Activated CD8-positive, alpha-beta memory T cell treated with anti-CD3 and anti-CD28 coated beads, Interleukin-2, amount 50 U/mL, for 48 hours (primary cell): ENCODE measurements at places on chromosomes 11 and 22.

DNA sequence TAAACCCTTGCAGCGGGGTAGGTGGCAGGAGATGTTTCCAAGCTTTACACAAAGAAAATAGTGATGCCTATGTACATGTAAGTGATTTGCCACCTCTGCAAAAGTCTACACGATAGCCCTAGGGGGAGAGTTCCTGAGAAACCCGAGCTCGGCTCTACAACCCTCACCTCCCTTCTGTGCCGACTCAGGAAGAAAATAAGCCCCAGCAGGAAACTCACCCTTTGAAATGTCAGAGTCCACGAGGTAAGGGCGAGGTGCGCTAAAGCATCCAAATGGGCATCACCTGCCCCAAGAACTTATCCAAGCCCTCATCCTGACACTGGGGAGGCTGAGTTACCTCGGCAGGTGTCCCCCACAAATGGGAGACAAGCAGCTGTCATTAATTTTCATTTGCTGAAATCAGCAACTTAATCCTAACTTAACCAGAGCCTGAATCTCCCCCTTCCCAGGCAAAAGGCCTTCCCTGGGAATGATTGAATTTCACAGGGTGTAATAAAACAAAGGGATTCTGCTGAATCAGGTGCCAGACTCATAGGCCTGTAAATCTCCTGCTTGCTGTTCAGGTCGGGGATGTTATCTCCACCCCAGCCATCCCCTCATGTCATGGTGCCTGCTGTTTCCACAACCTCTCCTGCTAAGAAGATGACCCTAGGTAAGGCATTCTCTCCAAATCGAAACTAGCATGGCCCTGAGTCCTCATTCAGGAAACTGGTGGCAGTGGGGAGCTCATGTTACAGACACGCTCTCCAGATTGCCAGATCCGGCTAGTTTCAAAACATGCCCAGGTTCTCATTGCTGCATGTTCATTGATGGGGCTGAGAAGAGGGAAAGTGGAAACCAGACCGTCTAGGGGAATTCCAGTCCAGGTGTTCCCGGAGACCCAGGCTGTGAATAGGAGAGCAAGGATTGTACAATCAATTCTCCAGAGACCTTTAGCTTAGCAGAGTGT, 105.3 kb upstream of the KIRREL3 start:
- no peak for DNase-seq

DNA sequence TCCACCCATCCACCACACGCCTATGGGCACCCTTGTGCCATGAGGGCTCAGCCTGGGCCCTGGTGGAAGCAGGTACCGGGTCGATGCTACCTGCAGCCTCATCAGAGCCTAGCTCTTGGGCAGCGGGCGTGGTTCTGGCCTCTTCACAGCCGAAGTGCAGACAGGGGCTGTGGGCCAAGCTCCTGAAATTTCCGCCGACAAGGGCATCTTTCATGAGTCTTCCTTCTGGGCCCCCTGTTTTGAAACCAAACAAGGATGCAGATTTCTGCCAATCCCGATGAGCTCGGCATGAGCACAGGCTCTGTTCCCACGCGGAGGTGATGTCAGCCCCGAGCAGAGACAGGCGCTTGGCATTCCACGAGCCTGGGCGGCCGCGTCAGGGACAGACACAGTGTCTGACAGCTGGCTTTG, 22.6 kb upstream of the MGAT3 start:
- DNase-seq = no peak

DNA sequence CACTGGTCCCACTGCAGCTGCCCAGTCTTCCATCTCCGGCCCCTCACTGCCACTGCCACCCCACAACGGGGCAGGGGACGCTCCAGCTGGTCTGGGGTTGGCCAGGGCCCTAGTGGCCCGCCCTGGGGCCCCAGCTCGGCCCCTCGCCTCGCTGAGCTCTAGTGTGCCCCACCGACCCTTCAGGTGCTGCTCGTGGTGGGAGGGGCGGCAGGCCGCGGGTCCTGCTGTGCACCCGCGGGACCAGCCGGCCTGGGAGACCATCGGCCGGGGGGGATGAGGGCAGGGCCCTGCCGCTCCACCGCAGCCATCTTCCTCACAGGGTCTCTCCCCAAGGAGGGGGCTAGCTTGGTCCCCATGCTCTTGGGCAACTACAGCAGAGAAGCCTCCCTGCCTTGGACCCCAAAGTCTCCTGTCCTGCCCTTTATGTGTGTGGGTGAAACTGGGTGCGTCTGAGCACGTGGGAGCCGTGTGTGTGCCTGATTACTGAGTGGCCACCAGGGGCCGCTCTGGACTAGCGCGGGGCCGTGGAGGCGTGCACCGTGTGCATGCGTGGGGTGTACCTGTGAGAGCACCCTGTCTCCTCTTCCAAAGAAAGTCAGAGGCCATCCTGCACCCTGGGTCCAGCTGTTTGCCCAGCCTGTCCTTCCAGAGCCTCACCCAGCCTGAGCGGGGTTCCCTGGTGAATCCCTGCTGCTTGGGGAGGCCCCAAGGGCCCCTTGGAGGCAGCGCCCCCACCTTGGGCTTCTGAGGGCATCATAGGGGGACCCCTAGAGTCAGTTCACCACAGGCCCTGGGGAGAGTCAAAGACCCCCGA, 6.0 kb upstream of the ACR start:
- DNase-seq = peak; percentile 83

- DNase-seq = no peak
Observed at GRCh38 chr11:55942785-55943392, 6.7 kb upstream of the OR5I1 start.

DNA sequence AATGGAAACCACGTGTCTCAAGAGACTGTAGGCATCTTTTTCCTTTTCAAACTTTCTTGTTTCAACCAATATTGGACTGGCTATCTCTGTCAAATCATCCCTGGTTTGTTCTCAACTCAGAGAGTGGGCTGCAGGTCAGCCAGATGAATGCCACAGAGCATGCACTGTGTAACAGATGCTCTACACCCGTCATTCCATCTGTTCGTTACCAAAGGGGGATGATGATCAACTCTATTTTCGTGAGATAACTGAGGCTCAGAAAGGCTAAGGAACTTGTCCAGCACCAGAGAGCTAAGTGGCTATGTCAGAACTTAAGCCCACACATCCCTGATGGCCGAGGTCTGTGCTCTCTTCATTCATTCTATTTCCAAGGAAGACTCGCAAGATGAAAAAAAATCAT, 42.1 kb downstream of the SLC1A2 start:
- DNase-seq = no peak

DNA sequence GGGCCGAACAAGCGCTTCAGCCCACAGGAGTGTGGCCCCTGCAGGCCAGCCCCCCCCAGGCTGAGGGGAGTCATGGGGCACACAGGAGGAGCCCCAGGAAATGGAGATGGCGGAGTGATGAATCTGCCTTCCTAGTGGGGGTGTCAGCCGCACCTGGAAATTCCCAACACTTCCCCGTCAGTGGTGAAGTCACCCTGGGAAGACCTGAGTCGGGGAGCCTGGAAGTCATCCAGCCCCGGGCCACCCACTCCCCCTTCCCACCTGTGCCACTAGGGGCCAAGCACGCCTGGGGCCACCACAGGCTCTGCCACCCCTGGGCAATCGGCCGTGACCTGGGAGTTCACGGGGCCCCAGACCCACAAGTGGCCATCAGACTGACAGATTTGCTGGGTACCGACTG, 12.6 kb downstream of the WNT7B start:
- DNase-seq = no peak
